Stimulated activated CD8-positive, alpha-beta memory T cell treated with anti-CD3 and anti-CD28 coated beads, Interleukin-12 subunit alpha, Interleukin-12 subunit beta, amount 100 ng/mL, for 4 hours (primary cell): ENCODE measurements at places on chromosomes 11 and 22.

DNA sequence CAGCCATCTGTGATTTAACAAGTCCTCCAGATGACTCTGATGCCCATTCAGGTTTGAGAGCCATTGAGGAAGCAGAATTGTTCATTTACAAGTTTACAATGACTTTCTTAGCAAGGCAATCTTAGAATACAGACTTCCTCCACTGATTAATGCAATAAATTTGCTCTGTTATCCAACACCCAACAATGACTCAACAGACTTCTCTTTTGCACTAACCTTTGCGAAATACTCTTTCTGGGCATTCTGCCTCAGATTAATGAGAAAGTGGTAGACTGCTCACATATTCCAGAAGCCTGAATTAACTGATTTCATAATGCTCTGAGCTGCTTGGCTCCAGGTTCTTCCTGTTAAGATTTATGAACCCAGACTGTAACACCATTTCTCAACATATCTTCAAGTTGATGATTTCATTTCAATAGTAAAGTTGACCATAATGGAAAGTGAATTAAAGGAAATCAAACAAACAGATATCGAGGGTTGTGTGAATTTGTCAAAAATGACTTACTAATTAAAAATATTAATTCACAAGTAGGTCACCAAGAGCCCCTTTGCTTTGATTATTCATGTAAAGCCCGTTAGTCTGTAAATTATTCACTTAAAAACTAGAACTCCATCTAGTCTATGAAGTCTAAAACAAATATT, 70.5 kb upstream of the BLID start:
- DNase-seq: no peak

GRCh38 chr22:35988030-35988429, 40.6 kb downstream of the RBFOX2 start:
- DNase-seq: no peak

- no peak for DNase-seq
These were observed 28.6 kb downstream of the PTPRJ start for GRCh38 chr11:48008951-48009270.

GRCh38 chr11:131951121-131951520, 580.7 kb downstream of the NTM start:
- no peak for DNase-seq

- DNase-seq: no peak
These were observed 47.7 kb downstream of the TRIOBP start for GRCh38 chr22:37744589-37744988.

GRCh38 chr11:9633679-9634078, 30.2 kb upstream of the SWAP70 start:
- no peak for DNase-seq
